ENCODE measurements at places on chromosomes 2 and 18.
A peak's percentile ranks its signal among the peaks of the same experiment; 100 is the strongest.

GRCh38 chr2:182883451-182883850 is 17.0 kb upstream of the FRZB start:
- DNase-seq, result no peak

DNA sequence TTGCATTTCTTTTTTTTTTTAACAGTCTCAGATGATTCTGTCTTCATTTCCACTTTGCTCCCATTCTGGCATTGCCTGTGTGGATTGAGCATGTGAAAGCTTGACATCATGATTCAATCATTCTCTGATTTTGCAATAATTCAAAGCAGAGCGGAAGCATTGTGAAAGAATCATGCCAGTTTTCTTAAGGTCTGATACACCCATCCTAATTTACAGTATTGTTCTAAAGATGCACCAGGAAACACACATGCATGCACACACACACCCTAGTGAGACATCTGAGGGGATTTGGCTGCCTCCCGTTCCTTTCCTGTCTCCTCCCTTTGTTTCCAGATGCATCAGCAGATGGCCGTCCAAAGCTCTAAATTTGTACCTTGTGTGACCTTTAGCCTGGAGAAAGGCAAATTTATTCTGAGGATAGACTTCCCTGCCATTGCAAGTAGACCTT is 97.3 kb downstream of the FMNL2 start:
- DNase-seq, result no peak

DNA sequence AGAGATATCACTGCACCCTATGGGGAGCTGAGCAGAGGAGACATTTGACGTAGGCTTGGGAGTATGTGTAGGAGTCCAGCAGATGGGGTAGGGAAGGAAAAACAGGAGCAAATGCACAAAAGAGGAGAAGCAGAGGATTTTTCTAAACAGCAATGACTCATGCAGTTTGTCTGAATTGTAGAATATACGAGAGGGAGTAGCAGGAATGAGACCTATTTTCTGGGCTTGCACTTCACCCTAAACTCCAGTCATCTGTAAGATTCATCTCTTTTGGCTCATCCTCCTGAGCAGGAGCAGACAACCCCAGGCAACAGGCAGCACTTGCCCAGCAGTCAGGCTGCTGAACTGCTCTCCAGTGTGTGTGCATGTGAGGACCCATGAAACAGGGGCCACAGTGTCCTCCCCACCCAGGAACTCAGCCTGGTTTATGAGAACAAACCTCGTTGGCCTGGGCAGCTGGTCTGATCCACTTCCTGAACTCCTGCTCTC is 100.2 kb upstream of the CDC42EP3 start:
- no peak for DNase-seq

DNA sequence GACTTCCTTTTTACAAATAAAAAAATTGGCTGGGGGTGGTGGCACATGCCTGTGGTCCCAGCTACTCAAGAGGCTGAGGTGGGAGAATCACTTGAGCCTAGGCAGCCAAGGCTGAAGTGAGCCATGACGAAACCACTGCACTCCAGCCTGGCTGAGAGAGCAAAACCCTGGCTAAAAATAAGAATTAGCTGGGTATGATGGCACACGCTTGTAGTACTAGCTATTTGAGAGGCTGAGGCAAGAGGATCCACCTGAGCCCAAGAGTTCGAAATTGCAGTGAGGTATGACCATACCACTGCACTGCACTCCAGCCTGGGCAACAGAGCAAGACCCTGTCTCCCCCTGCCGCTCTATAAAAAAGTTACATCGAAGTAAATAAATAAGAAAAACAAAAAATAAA is 33.7 kb downstream of the GFPT1 start:
- no peak for DNase-seq

- no peak for DNase-seq
Observed at GRCh38 chr2:206556357-206556949, 85.8 kb upstream of the FAM237A start.

- DNase-seq, result no peak
Observed at GRCh38 chr18:62777814-62778213, 62.5 kb downstream of the PHLPP1 start.

DNA sequence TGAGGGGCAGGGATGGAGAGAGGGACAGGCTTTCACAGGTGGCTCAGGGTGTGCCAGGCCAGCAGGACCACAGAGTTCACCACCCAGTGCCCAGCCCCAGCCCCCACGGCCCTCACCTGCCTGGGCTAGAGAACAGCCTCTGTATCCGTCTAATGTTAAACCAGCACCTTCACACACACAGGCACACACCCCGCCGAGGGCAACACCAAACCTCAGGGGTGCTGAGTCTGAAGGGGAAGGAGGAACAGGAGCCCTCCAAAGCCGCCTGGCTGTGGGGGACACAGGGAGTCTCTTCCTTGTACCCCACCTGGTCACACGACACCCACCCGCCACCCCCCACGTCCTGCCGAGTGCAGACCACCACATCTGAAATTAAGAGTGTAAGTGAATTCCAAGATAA is 205.8 kb upstream of the SALL3 start:
- no peak for DNase-seq

GRCh38 chr2:190843890-190844699 is 36.5 kb upstream of the GLS start:
- DNase-seq, result no peak

DNA sequence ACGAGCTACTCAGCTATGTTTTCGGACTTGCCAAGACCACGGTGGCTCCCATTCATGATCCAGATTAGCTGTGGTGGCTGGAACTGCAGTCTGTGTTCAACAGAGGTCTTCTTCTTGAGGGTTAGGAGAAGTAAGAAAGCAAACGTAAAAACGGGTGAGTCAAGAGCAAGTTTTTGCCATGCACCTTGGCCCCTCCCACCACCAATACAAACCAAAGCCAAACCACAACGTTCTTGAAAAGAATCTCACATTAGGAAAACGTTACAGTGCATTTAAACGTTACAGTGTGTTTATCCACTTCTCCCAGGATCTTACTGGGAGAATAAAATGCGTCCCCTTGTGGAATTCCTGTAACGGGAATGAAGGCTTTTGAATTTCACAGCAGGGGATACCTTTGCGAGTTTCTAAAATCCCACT is 725 bp downstream of the FBXO48 start:
- peak; percentile 40 for DNase-seq

DNA sequence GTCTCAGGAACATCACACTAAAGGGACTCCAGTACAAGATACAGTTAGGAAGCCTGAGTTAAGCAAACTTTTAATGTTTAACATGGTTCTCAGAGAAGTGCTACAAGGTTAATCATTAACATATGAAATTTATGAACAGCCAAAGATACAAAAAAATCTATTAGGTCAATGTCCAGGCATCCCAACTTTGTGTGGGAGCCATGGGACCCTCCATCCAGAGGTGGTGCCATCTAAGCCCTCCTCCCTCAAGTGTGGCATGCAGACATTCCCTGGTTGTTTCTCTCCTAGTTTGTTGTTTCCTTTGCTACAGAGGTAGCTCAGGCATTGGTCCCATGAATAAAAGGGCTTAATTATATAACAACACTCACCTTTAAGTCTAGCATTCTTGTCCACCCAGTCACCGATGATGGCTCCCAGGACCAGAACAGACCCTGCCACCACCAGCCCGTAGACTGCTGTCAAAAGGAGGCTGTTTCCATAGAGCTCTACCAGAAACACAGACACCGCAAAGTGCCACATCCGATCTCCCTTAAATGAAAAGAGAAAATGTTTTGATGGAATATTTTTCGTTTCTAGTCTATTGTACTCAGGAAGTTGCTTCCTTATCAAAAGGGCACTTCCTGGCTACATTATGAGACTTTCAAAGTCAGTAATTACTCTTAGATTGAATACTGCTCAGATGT is 5.7 kb downstream of the SLC40A1 start:
- DNase-seq, result no peak
